ENCODE measurements at places on chromosomes 5 and 9. TPM values are rescaled to one million over a fixed set of nuclear protein-coding genes. Genes with fewer than 3 reads are reported as not detected.

SV2C gene
- 0.99 TPM for total RNA-seq

CCDC152 gene
- total RNA-seq: 0.40 TPM

DNA sequence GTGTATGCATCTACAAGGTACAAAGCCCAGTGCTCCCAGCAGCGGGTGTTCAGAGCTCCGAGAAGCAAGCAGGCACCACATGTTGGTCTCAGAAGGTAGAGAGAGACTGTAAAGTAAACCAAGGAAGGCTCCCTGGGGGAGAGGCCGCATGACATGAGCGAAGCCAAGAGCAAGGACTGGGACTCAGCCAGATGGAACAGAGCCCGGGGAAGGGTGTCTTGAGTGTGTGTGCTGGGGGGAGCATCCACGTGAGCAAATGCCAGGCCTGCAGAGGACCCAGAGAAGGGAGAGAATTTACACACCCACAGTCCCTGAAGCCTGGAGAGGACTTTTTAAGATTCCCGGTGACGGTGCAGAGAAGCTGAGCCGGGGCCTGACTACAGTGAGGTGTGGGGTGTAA is 15.2 kb upstream of the KCNIP1 start:
- DNase-seq: no peak

- DNase-seq: no peak
These were observed 141.3 kb downstream of the IRX1 start for GRCh38 chr5:3736926-3737325.

- DNase-seq: no peak
These were observed 36.3 kb upstream of the PAM start for GRCh38 chr5:102718819-102719218.

GRCh38 chr9:129640086-129640870 is 1.7 kb downstream of the ASB6 start:
- no peak for DNase-seq
